ENCODE measurements at places on chromosomes 3 and 15.

GRCh38 chr15:28185148-28185895, 86.2 kb upstream of the OCA2 start:
- no peak for DNase-seq

DNA sequence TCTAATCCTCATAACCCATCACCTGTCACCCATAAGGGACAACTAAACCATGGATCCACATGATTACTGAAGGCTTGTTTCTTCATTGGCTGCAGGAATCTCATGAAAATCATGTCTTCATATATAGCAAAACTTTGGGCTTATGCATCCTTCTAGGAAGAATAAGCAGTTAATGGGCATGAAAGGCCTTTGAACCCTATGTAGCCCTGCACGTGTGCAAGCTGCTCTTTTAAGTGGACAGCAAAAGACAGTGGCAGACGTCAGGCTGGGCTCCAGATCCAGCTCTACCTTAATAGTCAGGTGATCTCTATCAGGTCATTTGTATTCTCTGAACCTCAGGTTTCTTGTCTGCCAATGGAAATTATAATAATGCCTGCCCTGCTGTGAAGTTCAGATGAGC, 18.9 kb downstream of the CYP19A1 start:
- DNase-seq, result no peak

DNA sequence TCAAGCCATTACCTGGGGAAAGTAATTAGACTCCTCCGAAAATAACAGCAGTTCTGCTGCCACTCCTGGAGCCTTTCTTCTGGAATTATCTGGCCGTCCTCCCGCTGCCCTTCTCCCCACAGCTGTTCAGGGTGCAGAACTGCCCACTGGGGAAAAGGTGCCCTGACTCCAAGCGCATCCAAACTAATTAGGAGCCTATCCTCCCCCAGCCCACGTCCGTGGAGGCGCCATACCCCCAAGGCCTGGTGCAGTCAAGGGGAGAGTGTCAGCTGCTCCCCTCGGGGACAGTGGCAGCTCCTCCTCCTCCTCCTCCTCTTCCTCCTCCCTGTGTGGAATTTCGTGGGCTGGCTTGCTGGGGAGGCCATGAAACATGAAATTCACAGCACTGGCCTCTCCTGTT, 177.2 kb downstream of the XXYLT1 start:
- no peak for DNase-seq

GRCh38 chr3:15431256-15431837, 3.9 kb downstream of the EAF1 start:
- no peak for DNase-seq

- peak; percentile 26 for DNase-seq
Observed at GRCh38 chr3:32297366-32297765, 58.9 kb downstream of the CMTM8 start.

DNA sequence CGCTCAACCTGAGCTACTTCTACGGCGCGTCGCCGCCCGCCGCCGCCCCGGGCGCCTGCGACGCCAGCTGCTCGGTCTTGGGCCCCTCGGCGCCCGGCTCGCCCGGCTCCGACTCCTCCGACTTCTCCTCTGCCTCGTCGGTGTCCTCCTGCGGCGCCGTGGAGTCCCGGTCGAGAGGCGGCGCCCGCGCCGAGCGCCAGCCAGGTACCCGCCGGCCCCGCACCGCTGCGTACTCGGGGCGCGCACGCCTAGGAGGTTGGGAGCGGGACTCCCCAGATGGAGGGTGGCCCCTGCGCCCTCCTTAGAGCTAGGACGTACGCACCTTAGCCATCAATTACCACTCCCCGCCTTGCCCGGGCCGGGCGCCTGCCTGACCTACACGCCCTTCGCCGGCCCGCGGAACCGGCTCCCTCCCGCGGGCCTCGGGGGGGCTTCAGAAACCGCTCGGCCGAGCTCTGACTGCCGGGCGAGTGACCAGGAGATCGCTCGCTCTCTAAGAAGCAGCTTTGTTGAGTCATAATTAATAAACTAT, 466 bp downstream of the NFKBIZ start:
- peak; percentile 47 for DNase-seq

GRCh38 chr15:90610190-90610589, 80.5 kb downstream of the CRTC3 start:
- DNase-seq, result no peak

DNA sequence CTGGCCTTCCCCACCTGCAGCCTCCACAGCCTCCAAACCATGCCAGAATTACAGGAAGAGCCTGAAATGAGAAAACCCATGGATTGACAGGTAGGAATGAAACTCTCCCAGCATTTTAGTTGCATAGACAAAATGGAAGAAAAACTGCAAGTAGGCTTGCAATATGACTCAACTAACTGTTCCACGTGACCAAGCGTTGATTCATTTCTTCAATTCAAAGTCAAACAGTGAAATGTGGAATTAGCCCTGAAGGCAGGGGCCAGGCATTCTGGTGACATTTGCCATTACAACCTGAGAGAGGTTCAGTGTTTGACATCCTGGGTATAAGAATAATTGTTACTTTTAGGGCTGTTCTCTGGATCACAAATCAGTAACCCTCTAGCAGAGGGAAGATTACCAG, 676.5 kb upstream of the CFAP20DC start:
- no peak for DNase-seq

GRCh38 chr15:100803171-100803440, 76.5 kb upstream of the ALDH1A3 start:
- no peak for DNase-seq

GRCh38 chr3:138688871-138689299, 80.3 kb downstream of the FAIM start:
- DNase-seq, result no peak

DNA sequence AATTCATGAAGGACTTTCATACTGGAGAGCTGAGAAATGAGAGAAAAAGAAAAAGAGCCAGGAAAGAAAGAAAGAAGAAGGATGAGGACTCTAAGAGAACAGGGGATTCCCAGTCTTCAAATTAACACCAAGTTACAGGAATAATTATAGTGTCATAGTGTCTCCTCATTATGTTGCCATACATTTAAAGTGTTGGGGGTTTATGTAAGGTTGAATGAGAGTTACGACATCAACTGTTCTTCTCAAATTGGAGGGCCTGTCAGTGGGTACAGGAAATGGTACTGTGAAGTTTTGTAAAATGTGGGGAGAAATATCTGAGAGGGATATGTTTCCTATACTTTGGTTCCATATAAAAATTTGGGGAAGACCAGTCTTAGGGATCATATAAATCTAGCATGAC, 12.3 kb upstream of the CD200 start:
- no peak for DNase-seq

DNA sequence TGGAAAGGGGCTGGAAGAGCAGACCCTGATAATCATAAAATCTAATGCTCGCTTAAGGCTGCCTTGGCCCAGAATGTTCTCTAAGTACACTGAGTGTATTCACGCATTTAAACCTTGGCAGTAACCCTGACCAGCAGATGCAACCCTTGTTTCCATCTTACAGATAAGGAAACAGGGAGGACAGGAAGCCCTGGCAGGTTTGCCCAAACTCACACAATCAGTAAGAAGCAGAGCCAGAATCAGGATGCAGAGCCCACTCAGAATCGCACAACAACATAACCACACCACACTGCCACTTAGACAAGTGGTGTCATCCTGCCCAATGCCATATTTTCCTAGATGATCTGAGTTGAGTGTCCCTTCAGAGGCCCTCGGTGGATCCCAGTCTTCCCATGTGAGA, 214.5 kb upstream of the HES1 start:
- DNase-seq, result no peak

DNA sequence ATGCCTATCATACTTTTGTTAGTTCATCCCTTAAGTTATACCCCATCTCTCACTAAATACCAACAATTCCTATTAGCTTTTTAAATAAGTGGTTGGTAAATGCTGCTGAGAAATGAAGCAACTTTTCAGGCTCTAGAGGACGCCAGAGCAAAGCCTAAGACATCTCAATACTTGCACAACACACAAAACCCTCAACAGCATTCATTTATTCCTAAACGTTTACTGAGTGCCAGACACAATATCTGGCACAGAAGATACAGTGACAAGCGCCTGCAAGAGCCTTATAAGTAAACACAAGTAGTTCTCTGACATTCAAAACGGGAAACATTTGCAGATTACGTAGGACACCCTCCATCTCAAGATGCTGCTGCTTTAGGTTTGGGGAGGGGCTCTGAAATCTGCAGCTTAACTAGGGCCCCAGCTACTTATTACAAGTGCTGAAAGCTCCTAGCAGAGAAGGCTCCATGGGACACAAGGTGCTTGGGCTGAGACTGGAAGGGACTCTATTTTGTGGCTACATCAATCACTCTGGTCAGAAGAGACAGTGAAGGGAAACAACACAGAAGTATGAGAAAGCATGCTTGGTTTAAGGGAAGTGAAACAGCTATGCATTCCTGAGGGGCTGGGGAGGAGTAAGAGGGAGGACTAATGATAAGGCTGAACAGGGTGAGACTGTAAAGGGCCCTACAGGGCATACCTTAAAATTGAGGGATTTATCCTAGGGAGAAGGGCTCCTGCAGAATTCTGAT, 311.3 kb downstream of the PLCL2 start:
- DNase-seq, result no peak

Measured in stimulated activated CD4-positive, alpha-beta T cell treated with anti-CD3 and anti-CD28 coated beads, Interleukin-1b, Interleukin-23, amount 100 ng/mL, for 4 hours (primary cell).